ENCODE measurements at places on chromosomes 6 and 20. TPM values are rescaled to one million over a fixed set of nuclear protein-coding genes. Genes with fewer than 3 reads are reported as not detected.

The FLRT3 gene
- total RNA-seq = 57.6 TPM

The STX16 gene
- total RNA-seq = 62.2 TPM

The MLN gene
- 0.53 TPM for total RNA-seq

The DNMT3B gene
- 4.7 TPM for total RNA-seq

The ZNF334 gene
- total RNA-seq = 13.5 TPM

The RAET1L gene
- total RNA-seq = not detected

The ALDH5A1 gene
- total RNA-seq = 21.0 TPM
